Stimulated activated CD4-positive, alpha-beta T cell treated with anti-CD3 and anti-CD28 coated beads, Interleukin-2, amount 100 ng/mL, for 24 hours (primary cell): ENCODE measurements at places on chromosomes 13 and 19.

DNA sequence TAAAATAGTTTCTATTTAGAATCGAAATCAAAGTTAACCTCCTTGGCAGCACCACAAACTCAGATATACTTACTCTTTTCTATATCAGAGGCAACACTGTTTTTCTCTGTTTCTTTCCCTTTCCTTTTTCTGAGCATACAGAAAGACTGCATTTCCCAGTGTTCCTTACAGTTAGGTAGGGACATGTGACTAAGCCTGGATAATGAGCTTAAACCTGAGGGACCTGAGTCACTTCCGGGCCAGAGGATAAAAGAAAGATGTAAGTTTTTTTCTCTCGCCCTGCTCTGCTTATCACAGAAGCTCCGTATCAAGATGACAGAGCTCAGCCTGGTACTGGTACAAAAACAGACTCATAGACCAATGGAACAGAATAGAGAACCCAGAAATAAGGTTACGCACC is 531.9 kb downstream of the KLF12 start:
- DNase-seq, result no peak

GRCh38 chr13:111177921-111178320 is 62.8 kb downstream of the ARHGEF7 start:
- no peak for DNase-seq

DNA sequence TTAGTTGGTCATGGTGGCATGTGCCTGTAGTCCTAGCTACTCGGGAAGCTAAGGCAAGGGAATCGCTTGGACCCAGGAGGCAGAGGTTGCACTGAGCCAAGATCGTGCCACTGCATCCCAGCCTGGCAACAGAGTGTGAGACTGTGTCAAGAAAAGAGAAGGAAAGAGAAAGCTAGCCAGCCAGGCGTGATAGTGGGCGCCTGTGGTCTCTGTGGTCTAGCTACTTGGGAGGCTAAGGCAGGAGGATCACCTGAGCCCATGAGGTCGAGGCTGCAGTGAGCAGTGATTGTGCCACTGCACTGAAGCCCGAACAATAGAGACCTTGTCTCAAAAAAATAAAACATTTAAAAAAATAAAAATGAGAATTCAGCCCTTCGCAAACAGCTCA is 33.3 kb downstream of the TIMM13 start:
- DNase-seq, result no peak

GRCh38 chr13:20448470-20448869 is 77.2 kb downstream of the CRYL1 start:
- no peak for DNase-seq

- DNase-seq, result peak; percentile 90
Observed at GRCh38 chr19:39328046-39328705, 7.5 kb upstream of the LRFN1 start.

DNA sequence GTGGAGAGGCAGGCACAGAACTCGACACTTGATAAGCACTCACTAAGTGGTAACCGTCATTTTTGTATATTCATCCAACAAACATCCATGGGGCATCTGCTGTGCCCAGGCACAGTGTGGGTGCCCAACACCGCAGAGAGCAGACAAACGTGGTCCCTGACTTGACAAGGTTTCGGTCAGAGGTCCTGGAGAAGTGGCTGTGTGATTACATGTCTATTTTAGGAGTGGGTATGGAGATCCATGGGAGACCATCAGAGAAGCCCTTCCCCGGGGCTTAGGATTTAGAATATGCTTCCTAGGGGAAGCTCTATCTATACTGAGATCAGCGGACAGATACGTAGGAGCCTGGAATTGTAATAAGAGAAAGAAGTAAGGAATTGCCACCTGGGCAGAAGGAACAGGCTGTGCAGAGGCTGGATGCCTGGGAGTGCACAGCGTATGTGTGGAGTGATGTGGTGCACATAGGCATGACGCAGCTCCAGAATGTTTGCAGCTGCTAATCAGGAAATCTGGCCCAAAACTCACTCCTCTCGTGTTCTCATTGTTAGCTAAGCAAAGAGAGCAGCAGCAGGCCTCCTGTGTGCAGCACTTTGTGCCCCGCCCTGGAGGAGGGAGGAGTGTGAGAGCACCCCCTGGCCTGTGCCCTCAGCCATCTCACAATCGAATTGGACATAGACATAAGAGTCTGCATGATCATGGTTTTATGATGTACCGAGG is 23.0 kb upstream of the IRS2 start:
- DNase-seq, result no peak

DNA sequence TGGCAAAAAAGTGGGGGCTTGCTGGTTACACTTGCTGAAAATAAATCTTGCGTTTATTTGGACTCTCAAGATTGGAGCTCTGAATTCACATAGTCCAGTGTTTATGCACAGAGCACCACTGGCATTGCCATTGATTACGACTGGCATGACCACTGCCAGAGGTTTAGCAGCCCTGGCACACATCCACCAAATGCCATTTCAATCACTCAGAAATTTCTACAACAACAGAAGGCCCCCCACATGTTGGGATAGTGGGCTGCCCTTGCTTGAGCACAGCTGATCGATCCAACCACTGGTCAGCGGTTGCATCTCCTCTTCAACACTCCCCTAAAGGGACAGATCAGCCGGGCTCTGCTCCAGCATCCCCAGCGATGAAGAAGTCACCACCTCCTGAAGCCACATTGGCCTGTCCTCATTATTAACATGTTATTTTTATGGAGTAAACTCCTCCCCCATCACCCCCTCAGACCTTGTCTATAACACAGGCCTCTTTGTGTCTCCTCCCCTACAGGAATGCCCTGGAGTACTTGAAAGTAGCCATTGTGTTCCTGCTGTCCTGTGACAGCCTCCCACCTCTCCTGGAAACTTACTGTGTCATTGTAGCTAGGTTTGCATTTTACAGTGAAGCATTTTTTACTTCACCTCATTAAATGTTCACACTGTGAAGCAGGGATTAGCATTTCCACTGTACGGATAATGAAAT is 51.3 kb downstream of the CDADC1 start:
- DNase-seq, result no peak

GRCh38 chr19:11745869-11746268 is 7.1 kb upstream of the ZNF823 start:
- no peak for DNase-seq

DNA sequence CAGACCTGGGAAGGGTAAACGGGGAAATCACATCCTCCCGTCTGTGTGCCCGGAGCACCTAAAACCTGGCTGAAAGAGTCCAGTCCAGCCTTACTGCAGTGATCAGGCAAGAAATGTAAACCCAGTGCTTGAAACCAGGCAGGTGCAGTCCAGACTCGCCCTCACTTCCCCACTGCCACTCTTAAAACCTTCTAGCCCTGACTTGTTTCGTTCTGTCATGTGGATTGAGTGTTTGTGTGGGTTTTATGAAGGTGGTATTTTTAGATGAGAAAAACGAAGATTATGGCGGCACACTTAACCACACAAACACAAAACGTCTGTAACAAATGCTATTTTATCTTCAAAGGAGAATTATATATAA is 839 bp upstream of the CKAP2 start:
- peak; percentile 24 for DNase-seq

GRCh38 chr13:112814905-112815585 is 125.2 kb downstream of the ATP11A start:
- DNase-seq, result no peak

GRCh38 chr13:83470133-83470797 is 412.0 kb downstream of the SLITRK1 start:
- DNase-seq, result no peak

DNA sequence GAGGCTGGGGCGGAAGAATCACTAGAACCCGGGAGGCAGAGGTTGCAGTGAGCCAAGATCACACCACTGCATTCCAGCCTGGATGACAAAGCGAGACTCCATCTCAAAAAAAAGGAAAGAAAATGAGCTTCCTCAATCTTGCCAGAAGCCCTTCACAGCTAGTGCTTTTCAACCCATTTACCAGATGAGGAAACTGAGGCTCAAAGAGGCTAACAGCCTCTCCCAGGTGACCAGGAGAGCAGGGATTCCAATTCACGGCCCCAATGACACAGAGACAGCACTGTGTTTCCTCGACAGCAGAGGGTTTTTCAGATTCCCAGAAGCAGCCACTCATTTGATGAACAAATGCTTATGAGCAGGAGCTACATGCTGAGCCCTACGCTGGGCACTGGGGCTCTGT is 3.2 kb downstream of the UPK1A start:
- DNase-seq, result no peak

GRCh38 chr19:54106716-54107115 is 4.1 kb downstream of the NDUFA3 start:
- DNase-seq, result no peak

- no peak for DNase-seq
Observed at GRCh38 chr13:107367258-107367657, 799.3 kb upstream of the ARGLU1 start.

- no peak for DNase-seq
Observed at GRCh38 chr13:24610956-24611355, 69.3 kb upstream of the ATP12A start.

DNA sequence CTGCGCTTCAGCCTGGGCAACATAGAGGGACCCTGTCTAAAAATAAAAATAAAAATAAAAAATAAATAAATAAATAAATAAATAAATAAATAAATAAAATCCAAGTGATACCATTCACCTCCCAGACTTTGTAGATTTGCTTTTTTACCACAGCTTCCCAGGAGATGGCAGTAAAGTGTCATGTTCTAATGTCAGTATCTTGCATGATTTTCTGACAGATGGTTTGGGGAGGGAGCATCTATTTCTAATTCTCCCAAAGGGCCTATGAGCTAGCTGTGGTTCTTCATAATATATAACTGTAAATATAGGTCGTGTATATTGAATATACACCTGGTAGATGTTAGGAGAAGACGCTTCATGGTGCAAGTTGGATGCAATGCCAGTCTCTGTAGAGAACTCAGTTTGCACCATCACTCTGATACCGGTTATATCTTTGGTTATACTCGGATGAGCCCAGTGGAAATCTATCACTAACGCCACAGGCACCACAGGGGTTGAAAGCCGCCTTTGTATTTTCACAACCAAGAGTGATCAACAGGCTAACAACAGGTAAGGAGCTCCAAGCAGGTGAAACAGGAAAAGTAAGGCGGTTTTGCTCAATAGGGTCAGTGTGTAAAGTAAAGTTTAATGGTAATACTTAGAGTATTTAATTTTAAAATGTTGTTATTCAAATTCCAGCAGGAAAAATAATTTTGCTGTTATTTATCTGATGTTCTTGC is 13.9 kb downstream of the APLP1 start:
- DNase-seq, result no peak

GRCh38 chr13:33756929-33757328 is 61.0 kb upstream of the RFC3 start:
- no peak for DNase-seq
